ENCODE measurements at places on chromosomes 1 and 21.

DNA sequence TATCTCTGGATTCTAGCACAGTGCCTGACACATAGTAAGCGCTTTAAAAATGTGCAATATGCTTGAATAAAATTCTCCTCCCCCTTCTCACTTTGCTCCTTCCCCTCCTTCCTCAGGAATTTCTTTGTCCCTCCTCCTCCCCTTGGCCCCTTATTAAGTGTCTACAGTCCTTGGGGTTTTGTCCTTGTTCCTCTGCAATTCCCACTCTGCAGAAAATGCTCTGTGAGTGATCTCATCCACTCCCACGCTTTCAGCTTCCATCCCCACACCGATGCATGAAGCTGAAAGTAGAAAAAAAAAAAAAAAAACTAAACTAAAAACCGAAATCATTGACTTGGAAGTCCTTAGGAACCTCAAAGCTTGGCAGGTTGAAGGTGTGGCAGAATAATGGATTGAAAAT lies 273.6 kb downstream of the RRAGC start:
- no peak for DNase-seq

DNA sequence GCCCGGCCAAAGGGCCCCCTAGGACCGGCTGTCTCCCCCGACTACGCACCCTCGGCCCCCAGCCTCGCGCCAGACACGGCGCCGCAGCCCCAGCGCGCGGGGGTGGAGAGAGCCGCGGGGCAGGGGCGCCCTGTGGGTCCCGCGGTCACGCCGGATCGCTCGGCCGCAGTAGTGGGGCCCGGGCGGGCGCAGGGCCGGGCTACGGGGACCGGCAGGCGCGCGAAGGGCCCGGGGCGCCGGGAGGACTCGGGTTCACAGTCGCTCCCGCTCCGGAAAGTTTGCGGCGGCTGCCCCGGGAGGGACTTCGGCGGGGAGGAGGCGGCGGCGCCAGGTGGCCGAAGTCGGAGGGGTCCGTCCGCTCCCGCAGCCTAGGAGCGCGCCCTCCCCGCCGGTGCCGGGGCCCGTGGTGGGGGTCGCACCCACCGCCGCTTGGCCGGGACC lies 7.1 kb upstream of the ZNF669 start:
- DNase-seq, result no peak

- DNase-seq, result no peak
Observed at GRCh38 chr1:2934642-2935081, 86.6 kb upstream of the ACTRT2 start.

DNA sequence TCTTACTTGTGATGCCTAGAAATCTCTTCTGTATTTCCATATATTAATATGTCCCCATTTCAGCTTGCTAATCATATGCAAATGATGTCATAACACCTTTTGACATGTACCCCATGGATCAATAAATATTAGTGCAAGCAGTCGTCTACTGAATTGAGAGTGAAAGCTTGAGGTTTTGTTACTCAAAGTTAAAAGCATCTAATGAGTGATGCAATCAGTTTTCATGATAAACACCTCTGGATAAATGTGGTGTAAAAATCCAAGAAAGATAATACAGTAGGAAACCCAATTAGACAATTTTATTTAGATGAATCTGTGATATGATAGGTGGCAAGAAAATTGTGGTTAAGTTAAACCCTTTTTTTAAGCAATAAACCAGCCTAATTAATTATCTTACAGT lies 141.2 kb upstream of the DMRTA2 start:
- no peak for DNase-seq

DNA sequence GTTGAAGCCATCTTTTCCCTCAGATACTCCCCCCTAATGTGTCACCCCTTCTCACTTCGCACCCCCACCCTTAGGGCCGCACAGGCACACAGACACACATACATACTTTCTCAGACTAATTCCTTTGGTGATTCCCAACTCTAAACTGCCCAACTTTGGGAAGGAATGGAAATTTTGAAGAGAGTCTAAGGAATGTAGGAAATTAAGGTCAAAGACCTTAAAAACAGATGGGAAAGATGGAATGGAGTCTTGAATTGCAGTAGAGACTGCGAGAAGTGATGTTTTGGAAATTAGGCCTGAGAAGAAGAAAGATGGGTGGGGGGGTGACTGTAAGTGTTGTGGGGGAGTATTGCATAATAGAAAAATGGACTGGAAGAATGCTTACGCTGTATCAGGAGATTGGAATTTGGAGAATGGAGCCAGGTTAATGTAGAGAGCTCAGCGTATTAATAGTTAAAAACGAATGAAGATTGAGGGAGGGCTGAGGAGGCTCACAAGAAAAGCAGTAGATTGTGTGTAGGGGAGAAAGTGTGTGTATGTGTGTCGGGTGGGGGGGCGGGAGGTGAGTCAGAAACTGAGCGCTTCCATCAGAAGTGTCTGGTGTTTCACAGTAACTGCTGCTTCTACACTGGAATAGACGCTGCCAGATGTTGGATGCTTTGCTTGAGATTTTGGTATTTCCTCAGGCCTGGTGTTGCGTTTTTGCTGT lies 1.7 kb downstream of the PIP5K1A start:
- DNase-seq, result peak; percentile 80

GRCh38 chr1:47732489-47732888 lies 264.7 kb downstream of the TRABD2B start:
- DNase-seq, result no peak

DNA sequence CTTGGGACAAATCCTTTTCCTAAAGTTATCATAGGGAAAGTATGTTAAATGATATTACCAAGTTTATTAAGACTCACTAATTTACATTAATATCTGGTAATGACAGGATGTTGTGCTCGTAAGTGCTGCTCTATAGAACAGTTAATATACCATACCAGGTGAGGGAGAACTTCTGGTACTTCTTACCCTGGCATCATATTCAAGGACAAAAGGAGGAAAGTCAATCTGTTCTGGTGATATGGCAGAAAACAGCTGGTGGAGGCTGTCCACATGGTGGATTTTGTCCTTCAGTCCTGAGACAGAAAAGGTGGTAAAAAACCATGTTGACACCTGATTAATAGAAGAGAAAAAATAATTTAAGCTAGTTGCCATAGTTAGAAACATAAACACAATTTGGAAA lies 51.6 kb downstream of the GDAP2 start:
- no peak for DNase-seq

DNA sequence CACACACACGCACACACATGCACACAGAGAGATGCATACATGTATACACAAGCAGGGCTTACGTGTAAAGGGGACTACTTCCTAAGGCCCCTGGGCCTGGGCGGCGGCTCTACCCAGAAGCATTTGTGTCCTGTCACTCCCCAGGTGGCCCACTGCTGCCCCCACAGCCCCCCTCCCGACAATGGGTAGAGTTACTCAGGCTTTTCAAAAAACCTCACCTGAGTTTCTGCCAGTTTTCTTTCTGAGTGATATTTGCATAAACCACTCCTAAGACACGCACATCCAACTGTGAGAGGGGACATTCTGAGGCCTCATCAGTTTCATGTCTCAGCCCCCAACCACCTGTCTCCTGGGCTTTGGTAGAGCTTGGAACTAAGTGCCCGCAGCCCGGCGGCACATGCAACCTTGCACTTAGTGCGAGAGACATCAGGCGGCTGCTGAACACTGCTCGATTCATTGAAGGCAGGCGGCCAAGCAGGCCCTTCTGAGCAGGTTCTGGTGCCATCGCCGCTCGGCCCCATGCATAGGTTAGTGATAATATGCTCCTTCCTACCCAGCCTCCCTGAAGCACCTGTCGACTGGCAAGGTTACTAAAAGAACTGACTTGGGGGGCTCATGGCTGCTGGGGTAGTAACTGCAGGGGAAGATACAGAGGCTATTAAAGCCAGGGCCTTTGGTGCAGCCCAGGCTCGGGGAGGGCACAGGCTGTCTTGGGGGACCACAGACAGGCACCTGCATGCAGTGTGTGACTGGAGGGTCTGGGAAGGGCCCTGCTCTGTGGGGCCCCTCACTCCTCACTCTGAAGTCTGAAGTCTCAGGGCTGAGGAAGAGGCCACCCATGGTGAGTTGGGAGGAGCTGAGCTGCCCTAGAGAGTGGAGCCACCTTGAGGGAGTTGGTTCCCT lies 364.2 kb upstream of the VAMP3 start:
- DNase-seq, result no peak

- DNase-seq, result no peak
Observed at GRCh38 chr1:165218731-165219130, 137.8 kb downstream of the LMX1A start.

DNA sequence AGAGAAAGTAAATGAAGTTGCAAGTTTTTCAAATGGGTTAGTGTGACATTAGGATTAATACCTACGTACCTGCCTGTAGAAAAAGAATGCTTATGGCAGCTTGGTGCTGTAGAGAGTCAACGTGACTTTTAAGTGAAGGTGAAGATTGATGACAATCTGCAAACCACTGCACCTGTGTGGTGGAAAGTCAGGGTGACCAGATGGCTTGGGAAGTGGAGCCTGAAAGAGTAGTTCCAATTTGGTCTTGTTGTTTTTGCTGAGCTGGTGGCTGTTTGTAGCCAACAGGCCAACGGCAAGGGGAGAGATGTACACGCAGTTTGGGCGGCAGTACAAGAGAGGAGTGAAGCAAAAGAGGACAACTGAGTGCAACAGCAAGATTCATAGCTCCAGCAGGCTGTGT lies 78.1 kb upstream of the JAK1 start:
- DNase-seq, result no peak

DNA sequence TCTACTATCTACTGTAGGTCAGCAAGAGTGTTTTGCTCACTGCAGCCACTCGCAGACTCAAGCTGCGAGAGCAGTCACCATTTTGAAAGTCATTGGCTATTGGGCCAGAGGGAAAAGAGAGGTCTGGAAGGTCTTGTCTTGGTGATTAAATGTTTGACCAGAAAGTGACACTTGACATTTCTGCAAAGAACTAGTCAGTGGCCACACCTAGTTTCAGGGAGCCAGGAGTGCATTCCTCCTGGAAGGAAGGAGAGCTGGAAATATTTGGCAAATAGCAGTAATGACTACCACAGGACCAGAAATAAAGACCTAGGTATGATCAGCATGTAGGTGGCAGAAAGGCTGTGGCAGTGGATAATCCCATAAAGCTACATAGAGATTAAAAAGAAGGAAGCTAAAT lies 440.0 kb upstream of the PLXNA2 start:
- DNase-seq, result no peak

DNA sequence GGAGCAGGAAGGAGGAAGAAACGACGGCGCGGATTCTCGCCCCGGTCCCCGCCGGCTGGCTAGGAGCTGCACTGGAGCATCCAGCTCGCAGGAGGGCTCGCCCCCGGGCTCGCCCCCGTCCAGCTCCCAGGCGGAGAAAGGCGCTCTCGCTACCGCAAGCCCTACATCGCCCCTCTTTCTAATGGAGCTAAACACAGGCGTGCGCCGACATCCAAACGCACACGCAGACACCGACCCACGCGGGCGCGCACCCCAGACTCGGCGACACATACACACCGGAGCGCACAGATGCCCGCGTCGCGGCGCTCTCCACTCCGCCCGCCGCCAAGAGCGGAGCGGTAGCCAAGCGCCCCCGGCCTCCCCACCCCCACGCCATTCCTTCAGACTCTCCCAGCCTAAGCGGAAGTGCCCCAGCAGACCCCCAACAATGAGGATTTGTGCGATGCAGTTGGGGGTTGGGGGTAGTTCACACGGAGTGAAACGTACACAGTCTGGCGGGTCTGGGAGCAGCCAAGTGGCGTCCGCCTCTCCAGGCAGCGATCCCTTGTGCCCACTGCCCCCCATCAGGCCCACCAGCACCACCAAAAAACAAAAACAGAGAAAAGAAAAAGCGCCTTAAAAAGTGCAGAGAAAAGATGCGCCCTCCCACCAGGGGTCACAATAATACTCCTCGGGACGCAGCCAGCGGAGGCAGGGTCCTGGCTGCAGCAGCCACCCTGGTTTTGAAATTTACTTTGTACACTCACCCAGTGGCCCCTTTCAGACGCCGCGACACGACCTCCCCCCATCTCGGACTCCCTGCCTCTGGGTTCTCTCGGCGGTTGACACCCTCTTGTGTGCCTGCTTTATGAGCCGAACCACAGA lies 1.4 kb downstream of the DAB1 start:
- peak; percentile 35 for DNase-seq

- peak; percentile 98 for DNase-seq
Observed at GRCh38 chr1:86429835-86430234, 5.9 kb downstream of the CLCA2 start.

- DNase-seq, result no peak
Observed at GRCh38 chr21:39564200-39564599, 48.5 kb upstream of the B3GALT5 start.

GRCh38 chr1:1171161-1171545 lies 2.5 kb upstream of the TTLL10 start:
- DNase-seq, result no peak

DNA sequence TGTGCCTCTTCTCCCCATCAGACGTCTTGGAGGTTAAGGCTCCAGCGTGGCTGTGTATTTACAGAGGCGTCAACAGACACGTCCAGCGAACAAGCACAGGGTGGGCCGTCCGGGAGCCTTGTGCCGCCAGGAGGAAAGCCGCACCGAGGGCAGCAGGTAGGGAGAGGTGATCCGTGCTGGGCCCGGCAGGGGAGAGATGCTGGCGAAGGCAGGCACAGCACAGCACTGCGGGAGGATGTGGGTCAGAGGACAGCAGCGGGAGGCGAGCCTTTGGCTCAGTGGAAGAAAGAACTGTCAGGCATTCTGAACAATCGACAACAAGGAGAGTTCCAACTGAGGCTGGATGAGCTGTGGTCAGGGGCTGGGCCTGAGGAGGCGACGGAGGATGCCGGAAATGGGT lies 144.1 kb upstream of the TNR start:
- no peak for DNase-seq

- DNase-seq, result no peak
Observed at GRCh38 chr1:62588000-62588399, 9.3 kb upstream of the ANGPTL3 start.

GRCh38 chr1:14786109-14786675 lies 187.7 kb downstream of the KAZN start:
- DNase-seq, result no peak

DNA sequence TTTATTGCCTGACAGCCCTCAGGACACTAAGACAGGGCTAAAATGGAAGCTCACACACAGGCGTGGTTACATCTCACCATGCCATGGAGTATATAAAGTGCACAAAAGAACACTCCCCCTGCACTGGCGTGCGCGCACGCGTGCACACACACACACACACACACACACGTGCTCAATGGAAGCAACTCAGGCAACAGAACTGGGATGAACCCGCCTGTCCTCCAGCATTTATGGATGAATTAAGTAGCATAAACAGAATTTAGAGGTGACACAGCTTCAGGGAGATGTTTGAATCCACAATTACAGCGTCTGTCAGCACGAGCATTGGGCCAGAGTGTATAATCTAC lies 146.5 kb upstream of the COA6 start:
- no peak for DNase-seq

- DNase-seq, result no peak
Observed at GRCh38 chr1:161226759-161227158, 899 bp downstream of the TOMM40L start.

Measured in fibroblast of lung (primary cell).